Non-pigmented ciliary epithelial cell (primary cell): ENCODE measurements at places on chromosomes 12 and 14.

- no peak for DNase-seq
Observed at GRCh38 chr12:95054206-95054605, 19.2 kb downstream of the NR2C1 start.

DNA sequence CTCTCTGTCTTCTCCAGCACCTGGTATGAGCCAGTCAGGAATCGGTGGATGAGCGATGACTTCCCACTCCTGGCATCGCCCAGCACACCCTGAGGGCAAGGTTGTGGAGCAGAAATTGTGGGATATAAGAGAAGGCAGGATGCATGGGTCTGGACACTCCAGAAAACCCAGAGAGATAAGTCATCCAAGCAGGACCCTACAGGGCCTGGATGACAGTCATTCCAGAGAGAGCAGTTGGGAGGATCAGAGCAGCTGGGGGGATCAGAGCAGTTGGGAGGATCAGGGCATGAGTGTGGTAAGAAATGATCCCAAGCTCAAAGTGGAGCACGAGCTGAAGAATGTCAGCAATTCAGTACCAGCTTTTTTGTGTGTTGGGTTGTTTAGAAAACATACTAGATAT is 4.0 kb downstream of the AGAP2 start:
- no peak for DNase-seq

GRCh38 chr12:62694632-62695031 is 228.0 kb downstream of the MON2 start:
- DNase-seq, result no peak

GRCh38 chr12:52896190-52897100 is 8.4 kb downstream of the KRT8 start:
- DNase-seq, result no peak

DNA sequence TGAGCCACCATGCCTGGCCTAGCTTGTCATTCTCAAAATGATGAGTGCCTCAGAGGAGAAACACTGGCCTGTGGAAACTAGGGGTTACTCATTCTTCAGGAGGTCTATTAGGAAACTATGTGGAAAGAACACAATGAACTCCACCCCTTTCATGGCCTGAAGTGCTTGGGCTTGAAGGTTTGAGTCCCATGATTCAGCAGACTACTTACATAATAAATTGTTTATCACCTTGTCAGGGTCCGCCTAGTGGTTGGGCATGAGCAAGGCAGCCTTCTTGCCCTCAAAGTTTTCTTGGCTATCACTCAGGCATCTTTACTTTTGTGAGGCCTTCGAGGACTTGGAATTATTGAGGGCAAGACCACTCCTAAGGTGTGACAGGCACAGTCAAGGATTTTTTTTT is 251.2 kb downstream of the ACSS3 start:
- no peak for DNase-seq

DNA sequence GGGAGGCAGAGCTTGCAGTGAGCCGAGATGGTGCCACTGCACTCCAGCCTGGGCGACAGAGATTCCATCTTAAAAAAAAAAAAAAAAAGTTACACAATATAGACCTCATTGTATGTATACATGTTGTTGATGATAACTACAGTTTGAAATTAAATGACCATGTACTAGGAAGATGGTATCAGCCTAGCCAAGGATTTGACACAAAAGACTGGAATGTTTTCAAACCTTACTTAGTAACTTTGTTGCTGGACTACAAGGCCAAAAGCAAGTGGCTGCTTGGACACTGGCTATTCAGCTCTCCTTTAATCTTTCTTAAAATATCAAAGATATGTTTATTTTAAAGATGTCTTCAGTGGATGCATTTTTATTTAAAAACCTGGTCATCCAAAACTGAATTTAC is 18.9 kb upstream of the NUDT4 start:
- DNase-seq, result no peak

DNA sequence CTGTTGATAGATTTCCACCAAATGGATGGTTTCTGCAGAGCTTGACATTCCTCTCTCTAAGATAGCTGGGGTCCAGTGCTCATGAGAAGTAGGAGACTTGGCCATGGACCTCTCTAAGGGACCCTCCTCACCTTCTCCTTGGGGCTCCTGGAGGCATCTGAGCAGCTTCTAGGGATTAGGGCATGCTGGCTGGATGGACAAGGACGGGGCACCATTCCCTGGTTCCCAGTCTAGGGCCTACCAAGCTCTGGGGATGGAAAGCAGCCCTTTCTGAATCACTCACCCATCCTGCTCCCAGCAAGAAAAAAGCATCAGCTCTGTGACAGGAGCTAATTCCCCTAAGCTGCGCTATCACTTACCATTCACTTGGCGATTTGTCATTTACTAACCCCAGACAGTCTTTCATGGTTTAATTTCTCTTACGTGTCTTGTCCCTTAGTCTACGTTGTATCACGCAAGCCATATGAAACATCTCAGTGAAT is 39.5 kb downstream of the VWF start:
- DNase-seq, result no peak

GRCh38 chr12:2076196-2076570 is 23.4 kb downstream of the CACNA1C start:
- no peak for DNase-seq

DNA sequence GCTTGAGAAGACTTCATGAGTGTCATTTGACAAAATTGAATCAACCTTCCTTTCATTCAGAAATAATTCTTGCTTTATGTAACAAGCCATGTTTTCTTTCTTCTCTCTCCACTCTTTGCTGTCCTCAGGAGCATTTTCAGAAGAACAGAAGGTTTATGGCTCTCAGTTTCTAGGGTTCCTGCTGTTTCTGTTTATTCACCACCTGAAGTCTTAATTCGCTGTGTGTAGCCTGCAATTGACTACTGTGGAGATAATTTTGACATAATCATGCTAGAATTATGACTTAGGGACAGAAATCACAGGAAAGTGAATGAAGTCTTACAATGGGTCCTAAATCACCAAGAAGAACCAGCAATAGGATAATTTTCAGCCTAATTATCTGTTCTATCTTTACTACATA is 7.2 kb upstream of the PLEKHG7 start:
- no peak for DNase-seq

DNA sequence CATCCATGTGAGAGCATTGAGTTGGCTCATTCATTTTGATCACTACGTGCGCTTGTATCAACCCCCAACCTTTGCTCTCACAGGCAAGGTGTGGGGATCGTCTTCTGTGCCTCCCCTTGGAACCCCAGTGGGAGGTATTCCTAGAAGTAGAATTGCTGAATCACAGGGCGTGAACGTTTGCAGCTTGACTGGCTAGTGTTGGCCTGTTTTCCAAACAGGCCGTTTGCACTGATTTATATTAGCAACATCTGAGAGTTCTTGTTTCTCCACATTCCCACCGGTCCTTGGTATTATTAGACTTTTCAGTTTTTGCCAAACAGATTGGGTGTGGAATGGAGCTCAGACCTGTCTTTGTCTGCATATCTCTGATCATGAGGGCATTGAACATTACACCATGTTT is 288.6 kb upstream of the PWP1 start:
- no peak for DNase-seq

- DNase-seq, result no peak
Observed at GRCh38 chr14:92924247-92924646, 1.3 kb downstream of the CHGA start.

DNA sequence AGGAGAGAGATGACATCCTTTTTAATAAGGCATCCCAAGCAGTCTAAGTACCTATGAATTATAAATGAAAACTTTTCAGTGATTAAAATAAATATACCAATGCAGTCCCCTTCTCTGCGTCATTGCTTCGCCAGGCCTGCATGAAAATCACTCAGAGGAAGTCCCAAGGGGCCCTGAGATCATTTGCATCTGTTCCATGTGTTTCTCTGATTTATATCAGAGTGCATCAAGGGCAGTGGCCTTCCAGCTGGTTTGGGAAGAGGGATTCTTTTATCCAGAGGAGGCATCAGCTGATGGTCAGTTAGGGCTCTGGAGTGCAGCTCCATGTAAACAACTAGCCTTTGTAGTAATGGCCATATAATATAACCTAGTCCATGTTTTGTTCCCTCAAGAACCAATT is 210.1 kb downstream of the RGS6 start:
- DNase-seq, result no peak

DNA sequence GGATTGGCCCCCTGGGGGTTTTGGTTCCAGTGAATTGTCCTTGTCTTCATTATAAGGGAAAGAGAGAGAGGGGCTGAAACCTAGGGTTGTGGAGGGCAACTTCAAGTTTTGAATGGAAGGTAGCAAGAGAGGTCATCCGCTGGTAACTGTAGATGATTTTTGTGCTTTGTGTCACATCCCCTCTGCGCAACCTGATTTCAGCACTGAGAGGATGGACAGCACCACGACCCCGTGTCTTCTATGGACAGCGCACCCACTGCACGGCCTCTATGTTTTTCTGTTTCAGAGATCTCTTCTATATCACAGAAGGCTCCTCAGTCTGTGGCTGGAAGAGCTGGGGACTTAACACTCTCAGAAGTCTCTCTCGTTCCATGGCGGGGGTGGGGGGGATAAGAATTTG is 127.0 kb upstream of the RPH3A start:
- no peak for DNase-seq
